Right lung (tissue), 10 donors: ENCODE measurements at places on chromosomes 6 and 20. TPM values are rescaled to one million over a fixed set of nuclear protein-coding genes. Genes with fewer than 3 reads are reported as not detected.

Gene TXLNB
- 1.5 TPM for polyA plus RNA-seq

Gene ZNF831
- 0.13 TPM for polyA plus RNA-seq

Gene MOCS3
- 3.8 TPM for polyA plus RNA-seq

Gene ZNF76
- polyA plus RNA-seq: 42.4 TPM

Gene DYNLRB1
- polyA plus RNA-seq: 150 TPM

Gene SLC22A7
- 0.39 TPM for polyA plus RNA-seq

Gene SLC32A1
- polyA plus RNA-seq: not detected

Gene WFDC10B
- polyA plus RNA-seq: not detected

Gene SIRT5
- polyA plus RNA-seq: 19.6 TPM

- DNase-seq: no peak
Observed at GRCh38 chr6:127191716-127192115, 73.2 kb downstream of the RSPO3 start.

DNA sequence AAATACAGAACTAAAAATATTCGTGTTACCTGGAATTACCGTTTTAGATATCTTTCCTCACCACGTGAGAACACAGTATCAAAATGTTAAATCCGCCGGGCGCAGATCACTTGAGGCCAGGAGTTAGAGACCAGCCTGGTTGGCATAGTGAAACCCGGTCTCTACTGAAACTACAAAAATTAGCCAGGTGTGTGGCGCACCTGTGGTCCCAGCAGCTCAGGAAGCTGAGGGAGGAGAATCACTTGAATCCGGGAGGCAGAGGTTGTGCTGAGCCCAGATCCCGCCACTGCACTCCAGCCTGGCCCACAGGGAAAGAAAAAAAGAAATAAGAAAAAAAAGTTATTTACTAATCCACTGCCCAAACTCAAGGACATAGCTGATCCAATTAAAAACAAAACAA lies 4.8 kb upstream of the DDX43 start:
- no peak for DNase-seq

GRCh38 chr6:19463250-19463649 lies 373.9 kb upstream of the ID4 start:
- no peak for DNase-seq

DNA sequence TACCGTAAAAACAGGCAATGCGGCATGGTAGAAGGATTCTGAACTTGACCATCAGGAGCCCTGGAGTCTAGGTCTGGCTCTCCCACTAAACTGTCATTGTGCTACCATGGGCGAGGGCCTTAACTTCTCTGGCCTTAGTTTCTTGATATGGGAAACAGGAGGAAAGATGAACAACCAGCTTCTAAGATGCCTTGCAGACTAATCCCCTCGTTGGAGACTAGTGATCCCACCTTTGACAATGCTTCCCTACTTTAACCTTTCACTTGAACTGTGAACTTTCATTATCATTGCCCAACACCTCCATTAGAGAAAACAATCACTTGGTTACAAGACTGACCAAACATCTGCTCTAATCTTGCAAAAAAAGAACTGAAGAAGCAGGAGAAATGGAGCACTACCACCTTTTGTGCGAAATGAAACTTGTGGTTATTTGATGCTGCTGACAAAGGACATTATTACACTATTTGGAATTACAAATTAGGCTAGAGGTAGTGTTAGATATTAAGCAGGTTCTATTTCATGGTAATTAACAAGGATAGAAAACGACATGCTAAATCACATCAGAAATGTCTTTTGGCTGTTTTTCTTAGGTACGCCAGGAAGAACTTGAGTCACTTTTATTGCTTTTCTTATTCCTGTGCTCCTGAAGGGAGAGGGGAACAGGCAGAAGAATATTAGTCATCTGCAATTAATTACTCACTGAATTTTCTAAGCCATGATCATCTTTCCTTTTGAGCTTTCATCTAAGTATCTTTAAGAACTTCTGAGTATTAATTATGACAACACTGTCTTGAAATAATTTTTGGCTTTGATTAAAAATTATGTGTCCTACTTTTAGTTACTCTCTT lies 39.1 kb upstream of the ARHGAP18 start:
- DNase-seq: no peak

DNA sequence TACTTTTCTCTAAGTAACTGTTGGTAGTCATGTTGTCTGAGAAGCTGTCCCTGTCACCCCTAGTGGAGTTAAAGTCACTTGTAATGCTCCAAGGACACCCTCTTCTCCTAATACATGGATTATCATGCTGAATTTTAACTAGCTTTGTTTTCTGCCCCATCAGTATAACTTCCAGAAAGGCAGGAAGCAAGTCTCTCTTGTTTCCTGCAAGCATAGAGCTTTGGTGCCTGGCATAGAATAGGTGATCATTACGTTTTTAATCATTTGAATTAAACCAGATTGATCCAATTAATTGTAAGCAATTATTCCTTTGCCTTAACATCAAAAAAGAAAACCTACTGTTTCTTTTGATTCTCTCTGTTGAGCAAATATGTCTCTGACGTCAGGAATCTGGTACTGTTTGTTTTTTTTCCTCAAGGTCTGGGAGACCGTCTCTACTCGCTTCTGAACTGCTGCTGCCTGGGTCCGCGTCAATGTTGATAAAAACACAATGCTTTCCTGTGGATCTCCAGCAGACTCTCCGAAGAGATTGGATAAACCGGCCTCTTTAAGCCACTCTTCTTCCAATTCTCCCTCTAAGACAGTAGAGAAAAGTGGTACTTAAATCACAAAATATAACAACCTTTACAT lies 71.8 kb downstream of the ARHGAP18 start:
- no peak for DNase-seq

- no peak for DNase-seq
Observed at GRCh38 chr20:7856756-7857155, 83.5 kb downstream of the HAO1 start.

- no peak for DNase-seq
Observed at GRCh38 chr6:153058291-153058690, 55.8 kb upstream of the MTRF1L start.

GRCh38 chr6:129032602-129033001 lies 149.7 kb downstream of the LAMA2 start:
- no peak for DNase-seq

DNA sequence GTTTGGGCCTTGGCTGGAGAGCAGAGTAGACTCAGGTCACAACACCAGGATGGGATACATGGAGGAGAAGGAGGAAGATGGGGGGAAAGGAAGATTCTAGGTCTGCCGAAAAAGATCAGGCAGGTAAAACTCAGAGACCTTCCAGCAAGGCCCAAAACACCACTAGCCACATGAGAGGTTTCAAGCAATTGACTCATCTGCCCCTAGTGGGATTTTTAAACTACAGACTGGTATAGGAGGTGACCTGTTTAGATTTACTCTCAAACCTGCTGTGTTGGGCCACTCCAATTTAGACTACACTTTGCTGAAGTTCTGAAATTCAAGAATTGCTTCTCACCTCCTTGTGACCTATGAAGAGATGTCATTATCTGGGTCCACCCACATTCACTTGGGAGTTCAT lies 236.9 kb upstream of the SASH1 start:
- no peak for DNase-seq

GRCh38 chr6:161817881-161818280 lies 544.0 kb upstream of the AGPAT4 start:
- DNase-seq: no peak

DNA sequence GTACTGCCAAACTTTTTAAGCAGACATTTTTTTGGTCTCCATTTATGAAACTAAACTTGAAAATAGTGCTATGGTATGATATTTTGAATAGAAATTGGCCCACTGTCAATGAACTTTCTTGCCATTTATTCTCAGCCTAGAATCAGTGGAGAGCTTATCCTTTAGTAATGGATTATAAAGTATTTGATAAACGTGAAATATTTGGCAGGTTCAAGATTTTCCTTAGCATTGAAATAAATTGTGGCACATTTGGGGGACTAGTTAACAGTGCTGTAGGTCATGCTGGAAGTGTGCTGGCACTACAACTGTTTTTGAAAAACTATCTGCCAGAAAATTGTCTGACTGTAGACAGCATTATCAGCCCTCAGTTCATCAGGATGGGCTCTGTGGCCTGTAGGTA lies 2.1 kb downstream of the PRSS35 start:
- DNase-seq: no peak

DNA sequence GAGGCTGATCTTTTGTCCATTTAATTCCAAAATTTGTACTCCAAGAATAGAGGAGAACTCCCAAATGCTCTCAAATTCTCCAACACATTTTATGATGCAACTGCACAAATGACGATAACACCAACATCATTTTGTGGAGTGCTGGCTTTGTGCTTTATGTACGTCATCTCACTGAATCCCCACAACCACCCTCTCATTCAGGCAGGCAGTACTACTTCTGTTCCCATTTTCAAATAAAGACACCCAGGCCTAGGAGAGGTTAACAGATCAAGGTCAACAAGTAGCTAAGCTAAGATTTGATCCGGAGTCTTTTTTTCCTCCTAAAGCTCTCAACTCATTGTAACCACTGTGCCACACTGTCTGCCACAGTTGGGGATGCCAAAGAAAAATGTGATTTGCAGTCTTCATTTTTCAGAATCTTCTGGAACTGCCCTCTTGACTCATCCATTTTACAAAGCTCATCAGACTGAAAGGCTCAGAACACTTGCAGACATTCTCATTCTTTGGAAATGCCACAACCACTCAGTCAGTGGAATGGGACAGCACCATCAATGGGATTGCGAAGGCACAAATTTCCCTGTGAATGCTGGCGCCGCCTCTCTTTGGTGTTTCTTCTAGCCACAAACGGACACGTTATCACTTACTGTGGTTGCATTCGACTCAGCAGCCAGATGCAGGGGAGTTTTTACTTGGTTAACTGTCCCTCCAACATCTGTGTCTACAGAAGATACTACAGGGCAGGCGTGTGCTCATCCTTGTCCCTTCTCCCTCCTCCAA lies 184.4 kb downstream of the GJA10 start:
- no peak for DNase-seq

GRCh38 chr6:163170294-163170883 lies 244.1 kb upstream of the QKI start:
- DNase-seq: no peak

DNA sequence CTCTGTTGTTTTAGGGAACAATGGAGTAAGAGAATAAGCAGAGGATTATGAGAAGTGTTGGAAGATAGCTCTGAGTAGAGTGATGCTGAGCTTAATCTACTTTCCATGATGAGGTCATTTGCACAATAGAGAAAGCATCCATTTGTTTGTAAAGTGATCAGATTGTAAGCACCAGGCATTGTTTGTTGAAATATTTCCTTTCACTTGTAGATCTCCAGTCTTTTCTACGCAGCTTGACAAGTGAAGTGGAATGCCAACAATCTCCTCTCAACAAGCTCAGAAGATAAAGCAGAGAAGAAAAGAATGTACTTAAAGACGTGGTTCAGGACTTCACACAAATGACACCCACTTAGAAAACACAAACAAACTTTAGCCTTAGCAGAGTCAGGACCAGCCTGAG lies 80.1 kb upstream of the MARCKS start:
- DNase-seq: no peak
